NCI-H1105 treated with DMSO at 0.1 percent for 48 hours (cell line): ENCODE measurements at places on chromosomes 3 and 15.

GRCh38 chr3:51716805-51717204 is 9.9 kb downstream of the GRM2 start:
- DNase-seq: no peak

DNA sequence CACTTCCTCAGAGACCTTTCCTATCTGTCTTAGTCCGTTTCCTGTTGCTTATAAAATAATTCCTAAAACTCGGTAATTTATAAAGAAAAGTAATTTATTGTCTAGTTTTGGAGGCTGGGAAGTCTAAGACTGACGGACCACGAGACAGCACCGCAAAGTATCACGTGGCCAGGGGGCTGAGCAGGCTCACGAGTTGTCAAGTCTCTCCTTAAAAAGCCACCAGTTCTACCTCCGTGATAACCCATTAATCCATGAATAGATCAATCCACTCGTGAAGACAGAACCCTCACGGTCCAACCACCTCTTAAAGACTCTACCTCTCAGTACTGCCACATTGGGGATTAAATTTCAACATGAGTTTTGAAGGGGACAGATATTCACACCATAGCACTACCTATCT is 821 bp downstream of the LINS1 start:
- no peak for DNase-seq

DNA sequence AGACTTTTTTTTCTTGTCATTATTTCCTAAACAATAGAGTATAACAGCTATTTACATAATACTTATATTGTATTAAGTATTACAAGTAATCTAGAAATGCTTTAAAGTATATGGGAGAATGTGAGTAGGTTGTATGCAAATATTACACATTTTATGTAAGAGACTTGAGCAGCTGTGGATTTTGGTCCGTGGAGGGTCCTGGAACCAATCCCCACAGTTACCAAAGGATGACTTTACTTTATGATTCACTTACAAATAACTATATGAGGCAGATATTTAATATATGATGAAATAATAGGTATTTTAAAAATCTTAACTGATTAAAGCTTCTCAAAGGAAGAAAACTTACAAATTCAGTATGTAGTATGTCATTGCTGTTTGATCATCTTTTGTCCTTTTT is 56.3 kb downstream of the PPP2R3A start:
- no peak for DNase-seq

GRCh38 chr15:79881668-79882067 is 15.1 kb downstream of the MTHFS start:
- no peak for DNase-seq

- no peak for DNase-seq
Observed at GRCh38 chr15:95857124-95857757, 473.3 kb upstream of the NR2F2 start.

- DNase-seq: no peak
Observed at GRCh38 chr3:78139166-78139565, 1099.3 kb downstream of the ROBO2 start.

GRCh38 chr3:161221806-161222600 is 892 bp downstream of the NMD3 start:
- peak; percentile 37 for DNase-seq

GRCh38 chr15:91426412-91426811 is 326.4 kb downstream of the SV2B start:
- no peak for DNase-seq

DNA sequence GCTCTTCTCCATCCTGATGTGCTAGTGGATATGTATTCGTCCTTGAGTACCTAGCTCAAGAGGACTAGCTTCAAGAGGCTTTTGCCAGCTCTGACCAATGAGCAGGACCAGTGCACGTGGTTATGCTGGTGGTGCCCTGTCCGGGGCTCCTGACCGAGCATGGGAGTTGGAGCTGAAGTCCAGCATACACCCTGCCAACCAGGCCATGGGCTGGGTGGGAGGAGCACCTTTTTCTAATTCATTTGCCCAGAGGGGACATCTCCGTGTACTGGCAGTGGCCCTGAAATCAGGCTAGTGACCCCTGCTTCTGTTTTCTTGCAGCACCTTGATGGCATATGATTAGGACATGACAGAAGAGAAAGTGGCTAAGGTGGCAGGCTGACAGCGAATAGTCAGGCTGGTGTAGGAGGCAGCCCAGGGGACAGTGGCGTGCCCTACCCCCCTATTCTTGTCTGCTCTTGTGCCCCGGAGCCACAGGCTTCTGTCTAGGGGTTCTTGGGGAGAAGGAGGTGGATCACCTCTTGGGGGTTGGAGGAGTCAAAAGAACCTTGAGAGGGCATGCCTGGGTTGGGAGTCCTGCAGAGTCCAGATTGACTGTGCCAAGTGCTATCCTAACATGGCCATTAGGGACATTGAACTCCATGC is 16.5 kb downstream of the PODXL2 start:
- no peak for DNase-seq

DNA sequence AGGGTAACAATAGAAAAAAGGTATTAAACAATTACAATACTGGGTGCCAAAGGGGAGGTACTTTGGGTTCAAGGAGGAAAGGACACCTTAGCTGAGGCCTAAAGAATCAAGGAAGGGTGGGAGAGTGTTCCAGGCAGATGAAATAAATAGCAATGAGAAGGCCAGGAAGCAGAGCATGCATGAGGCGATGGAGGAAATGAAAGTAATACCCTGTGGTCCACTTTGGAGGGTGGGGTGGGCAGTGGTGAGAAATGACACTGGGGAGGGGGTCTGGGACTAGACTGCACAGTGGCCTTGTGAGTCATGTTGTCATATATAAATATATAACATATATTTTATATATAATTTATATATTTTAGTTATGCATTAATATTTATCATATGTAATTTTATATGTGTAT is 55.9 kb downstream of the BHLHE40 start:
- DNase-seq: no peak

GRCh38 chr15:99486371-99487336 is 79.1 kb upstream of the MEF2A start:
- peak; percentile 77 for DNase-seq

DNA sequence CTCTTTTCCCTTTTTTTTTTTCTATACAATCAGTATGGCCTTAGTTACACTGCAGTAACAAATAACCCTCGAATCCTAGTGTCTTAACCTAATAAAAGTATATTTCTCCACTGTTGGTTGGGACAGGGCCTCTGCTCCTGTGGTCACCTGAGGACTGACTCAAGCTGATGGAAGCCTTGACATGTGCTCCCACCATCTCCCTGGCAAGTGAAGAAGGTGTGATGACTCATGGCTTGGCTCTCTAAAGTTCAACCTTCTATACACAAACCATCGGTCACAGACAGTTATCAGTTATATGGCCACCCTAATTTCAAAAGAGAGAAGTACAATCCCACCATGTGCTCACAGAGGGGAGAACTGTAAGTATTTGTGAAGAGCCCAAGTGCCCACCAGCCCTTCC is 65.8 kb upstream of the CACNA2D3 start:
- no peak for DNase-seq

GRCh38 chr3:87033205-87033604 is 42.3 kb upstream of the VGLL3 start:
- no peak for DNase-seq

- DNase-seq: no peak
Observed at GRCh38 chr3:52715714-52716305, 9.9 kb downstream of the SPCS1 start.

GRCh38 chr3:32048487-32049182 is 57.8 kb upstream of the GPD1L start:
- no peak for DNase-seq

DNA sequence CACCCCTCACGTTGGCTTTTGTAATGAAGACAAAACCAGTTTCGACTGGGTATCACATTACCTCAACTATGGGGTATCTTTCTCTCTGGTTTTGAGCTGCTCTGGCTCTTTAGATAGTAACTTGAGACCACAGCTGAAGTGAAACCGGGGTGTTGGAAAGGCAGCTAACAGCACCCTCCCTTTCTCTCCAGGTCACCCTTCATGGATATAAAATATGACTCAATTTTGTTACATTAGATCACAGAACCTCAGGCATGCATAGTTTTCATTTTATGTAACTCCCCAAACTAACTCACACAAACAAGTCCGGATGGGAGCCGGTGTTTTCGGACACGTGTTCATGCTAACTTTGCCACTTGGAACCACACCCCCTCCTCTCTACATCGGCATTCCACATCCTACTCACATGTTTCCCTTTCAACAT is 90.7 kb downstream of the NR2F2 start:
- DNase-seq: no peak

- DNase-seq: no peak
Observed at GRCh38 chr3:66497985-66498671, 2.7 kb downstream of the LRIG1 start.

GRCh38 chr15:59531066-59531675 is 80.4 kb upstream of the GCNT3 start:
- no peak for DNase-seq

DNA sequence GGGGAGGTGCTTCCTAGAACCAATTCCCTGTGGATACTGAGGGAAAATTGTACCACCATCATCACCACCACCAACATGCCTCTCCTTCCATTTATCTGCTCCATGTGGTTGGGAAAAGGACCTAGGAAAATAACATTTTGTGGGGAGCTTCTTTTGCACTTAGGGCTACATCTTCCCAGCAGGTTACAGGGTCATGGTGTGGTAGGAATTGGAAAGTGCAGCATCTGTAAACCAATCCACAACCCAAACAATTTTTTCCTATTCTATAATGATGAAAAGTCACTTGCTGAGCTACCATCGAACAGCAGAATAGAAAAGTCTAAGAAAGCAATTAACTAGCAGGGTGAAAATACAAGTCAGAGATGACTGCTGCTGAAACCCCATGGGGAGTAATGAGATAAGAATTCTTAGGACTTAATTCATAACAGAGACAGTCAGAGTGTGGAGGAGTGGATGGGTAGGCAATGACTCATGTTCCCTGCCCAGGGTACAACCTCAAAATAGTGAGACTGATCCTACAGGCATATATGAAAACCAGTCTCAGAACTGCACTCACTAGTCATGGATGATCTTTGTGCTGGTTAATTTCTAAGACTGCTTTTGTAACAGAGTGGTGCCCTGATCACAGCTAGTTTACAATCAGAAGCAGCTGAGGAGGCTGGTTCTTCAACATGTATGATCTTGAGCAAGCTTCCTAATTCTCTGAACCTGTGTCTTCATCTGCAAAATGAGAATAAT is 38.1 kb upstream of the LEKR1 start:
- DNase-seq: no peak

DNA sequence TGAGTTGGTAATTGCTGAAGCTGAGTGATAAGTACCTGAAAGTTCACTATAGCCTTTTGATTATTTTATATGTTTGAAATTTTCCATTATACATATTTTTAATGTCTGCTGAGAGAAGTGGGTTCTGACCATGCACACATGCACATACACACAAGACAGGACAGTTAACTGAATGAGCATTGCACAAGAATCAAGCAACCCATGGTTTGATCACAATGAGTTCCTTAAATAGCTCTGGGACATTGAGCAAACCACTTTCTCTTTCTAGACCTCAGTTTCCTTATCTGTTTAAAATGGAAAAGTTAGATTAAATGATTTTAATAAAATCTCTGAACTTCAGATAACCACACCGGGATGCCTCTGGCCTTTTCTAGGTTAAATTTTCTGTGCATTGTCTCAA is 26.7 kb downstream of the SNTN start:
- DNase-seq: no peak

DNA sequence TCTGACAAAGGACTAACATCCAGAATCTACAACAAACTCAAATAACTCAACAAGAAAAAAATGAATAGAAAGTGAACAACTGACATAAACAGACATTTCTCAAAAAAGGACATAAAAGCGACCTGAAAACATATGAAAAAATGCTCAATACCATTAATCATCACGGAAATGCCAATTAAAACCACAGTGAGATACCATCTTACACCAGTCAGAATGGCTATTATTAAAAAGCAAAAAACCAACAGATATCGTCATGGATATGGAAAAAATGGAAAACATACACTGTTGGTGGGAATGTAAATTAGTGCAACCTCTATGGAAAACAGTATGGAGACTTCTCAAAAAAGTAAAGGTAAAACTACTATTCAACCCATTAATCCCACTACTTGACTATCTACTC is 53.3 kb downstream of the ZNF385D start:
- no peak for DNase-seq
